ENCODE measurements at places on chromosomes 11 and 22. TPM values are rescaled to one million over a fixed set of nuclear protein-coding genes. Genes with fewer than 3 reads are reported as not detected.

The APOBEC3B gene
- total RNA-seq = 0.26 TPM

The ANO5 gene
- 0.26 TPM for total RNA-seq

The UPK3A gene
- total RNA-seq = not detected

The MTNR1B gene
- total RNA-seq = not detected

The IL17REL gene
- not detected for total RNA-seq

The RIBC2 gene
- not detected for total RNA-seq

The APLP2 gene
- total RNA-seq = 567 TPM
